ENCODE measurements at places on chromosomes 5 and 9.
A peak's percentile ranks its signal among the peaks of the same experiment; 100 is the strongest.

DNA sequence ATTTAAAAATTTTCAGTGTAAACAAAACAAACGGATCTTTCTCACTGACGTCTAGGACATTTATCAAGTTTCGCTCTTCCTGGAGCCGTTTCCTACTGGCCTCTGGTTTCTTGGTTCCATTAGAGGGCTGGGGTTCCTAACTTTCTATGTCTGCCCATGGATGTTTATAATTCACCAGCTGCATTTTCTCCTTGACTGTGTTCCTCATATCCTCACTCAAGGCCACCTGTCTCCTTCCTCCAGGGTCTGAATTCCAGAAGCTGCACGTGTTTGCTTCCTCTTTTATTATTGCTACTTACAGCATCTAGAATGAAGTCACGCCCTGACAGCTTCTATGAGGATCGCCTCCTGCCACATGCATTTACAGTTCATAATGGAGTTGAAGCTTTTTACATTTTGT, 74.1 kb upstream of the BASP1 start:
- no peak for DNase-seq

DNA sequence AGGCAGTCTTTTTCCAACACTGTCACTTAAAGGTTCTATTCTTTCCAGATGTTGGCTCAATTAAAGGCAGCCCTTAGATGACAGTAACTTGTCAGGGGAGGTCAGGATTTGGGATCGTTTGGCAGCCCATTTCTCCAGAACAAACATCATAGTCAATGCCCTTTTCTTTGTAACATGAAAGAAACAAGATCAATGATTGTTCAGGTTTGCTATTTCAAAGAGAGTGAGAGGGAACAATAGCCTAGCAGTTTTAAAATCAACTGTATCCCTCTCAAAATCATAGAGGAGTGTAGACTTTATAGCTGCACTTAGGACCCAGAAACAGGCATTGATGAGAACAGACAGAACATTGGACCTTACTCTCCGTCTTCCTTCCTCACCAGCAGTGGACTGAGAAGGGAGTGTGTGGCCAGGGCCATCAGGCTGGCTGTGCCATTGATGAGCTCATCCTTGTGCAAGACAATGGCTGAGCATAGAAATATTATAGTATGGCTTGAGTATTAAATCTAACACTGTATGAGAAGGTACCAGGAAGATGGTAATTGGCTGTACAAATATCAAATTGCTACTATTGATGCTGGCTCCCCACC, 130.0 kb downstream of the PIP5K1B start:
- no peak for DNase-seq

GRCh38 chr5:67732471-67732870, 483.1 kb upstream of the PIK3R1 start:
- no peak for DNase-seq

DNA sequence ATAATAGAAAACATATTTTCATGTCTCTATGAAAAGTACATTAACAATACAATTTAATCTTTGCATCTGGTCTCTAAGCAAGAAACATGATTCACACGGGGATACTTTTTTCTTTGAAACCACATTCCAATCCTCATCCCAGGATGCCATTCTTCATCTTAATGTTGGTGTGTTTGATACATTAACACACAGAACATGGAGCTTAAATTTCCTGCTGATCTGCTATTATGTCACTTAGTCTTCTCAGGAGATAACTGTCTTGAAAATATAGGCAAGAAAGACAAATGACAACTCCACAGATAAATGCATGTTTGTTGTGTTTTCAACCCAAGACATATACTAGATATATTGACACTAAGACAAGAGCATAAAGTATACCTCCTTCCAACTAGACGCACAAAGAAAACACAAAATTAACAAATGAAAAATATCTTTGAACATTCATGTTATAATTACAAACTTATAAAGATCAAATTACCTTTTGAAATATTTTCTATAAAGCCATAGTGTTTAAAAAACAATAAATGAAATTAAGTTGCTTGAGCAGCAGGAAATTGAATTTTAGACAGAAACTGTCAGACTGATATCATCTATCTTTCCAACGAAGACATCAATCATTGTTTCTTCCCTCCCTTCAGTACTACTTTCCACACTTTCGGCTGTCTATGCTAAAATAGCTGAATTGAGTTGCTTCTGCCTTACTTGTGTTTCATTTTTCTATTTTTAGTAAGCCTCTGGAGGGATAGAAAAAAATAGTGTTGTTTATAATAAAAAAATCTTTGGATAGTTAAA, 1676.7 kb upstream of the CDH9 start:
- no peak for DNase-seq

GRCh38 chr9:117952581-117952980, 248.4 kb downstream of the TLR4 start:
- no peak for DNase-seq

DNA sequence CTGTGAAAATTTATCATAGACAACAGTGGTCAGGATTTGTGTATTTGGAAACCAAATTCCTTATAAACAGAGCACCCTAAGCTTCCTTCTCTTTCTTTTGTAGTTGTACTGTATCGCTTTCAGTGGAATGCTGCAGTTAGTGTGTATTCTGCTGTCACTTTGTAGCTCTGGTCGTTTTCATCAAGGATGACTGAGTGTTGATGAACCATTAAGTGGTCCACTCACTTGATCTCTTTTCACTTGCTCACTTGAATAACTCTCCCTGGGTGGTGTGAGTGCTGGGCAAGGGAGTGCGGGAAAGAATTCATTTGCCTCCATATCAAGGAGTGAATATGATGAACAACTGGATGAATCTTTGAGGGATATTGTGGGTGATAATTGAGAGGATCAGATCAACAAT, 1225.7 kb upstream of the WWC1 start:
- DNase-seq, result no peak

- DNase-seq, result no peak
Observed at GRCh38 chr5:123150089-123150488, 61.0 kb downstream of the PRDM6 start.

DNA sequence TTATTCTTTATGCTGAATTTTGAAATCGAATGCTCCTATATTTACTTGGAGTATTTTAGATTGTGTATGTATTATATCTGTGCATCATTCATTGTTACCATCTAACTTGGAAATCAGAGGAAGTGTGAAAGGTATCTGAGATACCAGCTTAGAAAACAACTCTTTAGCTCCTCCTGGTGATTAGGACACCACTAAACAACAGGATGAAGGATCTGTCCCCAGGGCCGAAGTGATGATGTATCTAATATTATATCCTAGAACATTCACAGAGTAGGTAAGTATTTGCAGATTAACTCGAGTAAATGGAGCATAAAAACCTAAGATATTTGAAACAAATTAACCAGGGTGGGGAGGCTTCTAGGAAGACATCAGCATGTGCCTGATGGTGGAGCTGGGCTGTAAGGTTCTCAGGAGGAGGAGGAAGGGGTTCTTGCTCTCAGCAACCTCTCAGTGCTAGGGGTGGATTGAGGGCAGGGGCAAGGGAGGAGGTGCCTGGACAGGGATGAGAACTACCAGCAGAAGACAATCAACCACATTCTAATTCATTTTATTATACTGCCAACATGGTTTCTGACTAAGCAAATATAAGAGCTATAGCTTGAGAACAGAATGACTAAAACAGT, 2.6 kb upstream of the NFIL3 start:
- DNase-seq, result peak; percentile 30

DNA sequence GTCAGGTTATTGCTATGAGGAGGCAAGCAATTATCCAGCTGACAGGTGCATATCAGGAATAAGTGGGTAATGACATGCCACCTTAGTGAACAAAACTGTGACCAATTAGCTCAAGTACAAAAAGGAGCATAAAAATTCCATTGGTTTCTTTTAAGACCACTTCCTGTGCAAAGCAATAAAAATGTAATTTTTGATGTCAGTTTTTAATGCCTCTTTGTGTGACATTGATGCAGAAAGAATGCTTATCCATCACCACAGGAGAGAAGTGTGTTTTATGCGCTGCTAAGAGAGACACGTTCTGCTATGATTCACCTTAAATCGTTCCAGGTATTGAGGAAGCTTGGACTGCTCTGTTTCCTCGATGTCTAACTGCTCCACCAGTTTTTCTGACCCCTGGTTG, 96.7 kb downstream of the MRPS27 start:
- DNase-seq, result no peak

- no peak for DNase-seq
Observed at GRCh38 chr9:83041771-83042170, 21.2 kb downstream of the RASEF start.

GRCh38 chr9:130940693-130941576, 1.9 kb upstream of the FIBCD1 start:
- DNase-seq, result peak; percentile 61

DNA sequence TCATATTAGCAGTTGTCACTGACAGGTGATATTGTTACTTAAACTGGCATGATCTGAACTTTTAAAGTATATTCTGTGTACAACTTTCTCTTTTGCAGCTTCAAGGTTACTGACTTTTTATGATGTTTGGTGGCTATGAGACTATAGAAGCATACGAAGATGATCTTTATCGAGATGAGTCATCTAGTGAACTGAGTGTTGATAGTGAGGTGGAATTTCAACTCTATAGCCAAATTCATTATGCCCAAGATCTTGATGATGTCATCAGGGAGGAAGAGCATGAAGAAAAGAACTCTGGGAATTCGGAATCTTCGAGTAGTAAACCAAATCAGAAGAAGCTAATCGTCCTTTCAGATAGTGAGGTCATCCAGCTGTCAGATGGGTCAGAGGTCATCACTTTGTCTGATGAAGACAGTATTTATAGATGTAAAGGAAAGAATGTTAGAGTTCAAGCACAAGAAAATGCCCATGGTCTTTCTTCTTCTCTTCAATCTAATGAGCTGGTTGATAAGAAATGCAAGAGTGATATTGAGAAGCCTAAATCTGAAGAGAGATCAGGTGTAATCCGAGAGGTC, 5.9 kb downstream of the ZCCHC7 start:
- no peak for DNase-seq

DNA sequence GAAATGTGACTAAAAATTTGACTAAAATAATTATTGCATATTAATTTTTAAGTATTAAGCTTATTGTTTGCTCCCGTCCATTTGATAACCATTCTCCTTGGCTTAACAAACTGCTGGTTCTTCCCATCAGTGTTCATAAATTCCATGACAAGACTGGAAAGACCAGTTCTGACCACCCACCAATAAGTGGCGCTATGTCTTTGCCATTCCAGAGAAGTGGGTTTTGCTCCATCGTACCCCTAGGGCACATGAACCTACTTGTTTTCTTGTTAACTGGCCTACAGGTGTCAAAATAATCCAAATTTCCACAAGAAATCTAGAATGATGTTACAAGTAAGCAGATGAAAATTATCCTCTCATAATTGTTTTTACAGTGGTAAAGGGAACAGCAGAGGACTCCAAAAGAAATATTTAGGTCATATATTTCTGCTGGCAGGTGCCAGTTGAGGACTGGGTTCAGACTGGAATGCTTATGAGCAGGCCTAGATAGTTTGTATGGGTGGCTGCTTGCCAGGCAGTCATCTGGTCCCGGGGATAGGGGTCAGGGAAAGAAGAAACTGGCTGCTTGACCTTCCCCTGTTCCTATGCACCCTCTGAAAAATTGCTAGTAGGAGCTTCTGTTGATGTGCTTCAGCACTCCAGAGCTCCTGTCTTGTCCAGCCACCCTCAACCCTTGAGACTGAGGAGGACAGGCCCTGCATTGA, 283.1 kb upstream of the ADAMTSL1 start:
- DNase-seq, result no peak

DNA sequence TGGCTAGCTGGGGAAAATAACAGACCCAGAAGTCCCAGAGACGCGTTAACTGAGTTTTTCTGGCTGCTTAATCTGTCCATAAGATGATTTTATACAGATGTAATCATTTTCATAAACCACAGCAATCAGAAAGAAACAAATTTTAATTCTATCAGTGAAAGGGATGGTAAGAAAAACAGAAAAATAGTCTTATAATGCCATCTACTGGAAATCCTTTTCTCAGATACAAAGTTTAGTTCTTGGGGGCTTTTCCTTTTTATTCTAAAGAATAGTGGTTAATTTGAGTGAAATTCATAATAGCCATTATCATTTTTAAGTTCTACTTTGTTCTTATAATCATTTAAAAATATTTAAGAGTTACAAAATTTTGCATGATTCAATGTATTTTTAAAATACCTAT, 44.4 kb downstream of the DROSHA start:
- DNase-seq, result no peak

DNA sequence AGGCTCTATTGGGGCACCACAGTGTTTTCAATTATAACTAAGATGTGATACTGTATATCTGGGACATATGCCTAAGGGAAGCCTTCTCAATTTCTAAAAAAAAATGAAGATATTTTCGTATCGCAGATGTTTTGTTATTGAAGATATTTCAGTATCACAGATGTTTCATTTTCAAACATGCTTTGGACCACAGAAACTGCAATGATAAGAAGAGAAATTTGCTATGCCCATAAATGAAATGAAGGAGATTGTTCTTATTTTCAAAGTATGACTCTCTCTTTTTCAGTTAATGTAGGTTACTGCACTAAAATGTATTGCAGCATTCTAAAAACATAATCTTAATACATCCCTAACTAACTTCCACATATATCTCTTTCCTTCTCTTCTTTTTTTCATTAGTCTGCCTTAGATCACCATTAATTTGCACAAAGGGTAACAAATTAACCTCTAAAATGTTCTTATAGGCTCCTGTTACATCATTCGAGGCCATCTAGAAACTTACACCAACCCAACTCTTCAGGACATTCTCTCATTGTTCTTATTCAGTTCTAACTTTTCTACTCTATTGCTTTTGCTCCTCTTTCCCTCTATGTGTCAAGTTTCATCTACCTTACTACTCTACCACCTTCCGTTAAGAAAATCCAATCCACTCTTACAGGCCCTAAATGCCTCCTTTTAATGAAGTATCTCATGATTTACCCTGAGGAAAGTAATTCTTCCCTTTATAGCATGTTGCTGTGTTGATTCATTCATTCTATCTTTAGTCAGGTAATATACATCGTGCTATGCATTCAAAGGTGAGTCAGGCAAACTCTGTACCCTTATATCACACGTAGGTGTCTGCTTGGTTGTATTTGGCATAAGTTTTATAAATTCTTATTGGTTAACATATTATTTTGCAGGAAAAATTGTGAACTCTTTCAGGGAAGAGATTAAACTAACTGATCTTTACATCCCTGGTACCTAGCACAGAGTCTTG, 70.5 kb downstream of the ST8SIA4 start:
- DNase-seq, result no peak

GRCh38 chr9:5939530-5939929, 48.8 kb downstream of the MLANA start:
- DNase-seq, result no peak

GRCh38 chr5:127813633-127814587, 110.7 kb downstream of the CCDC192 start:
- DNase-seq, result no peak

DNA sequence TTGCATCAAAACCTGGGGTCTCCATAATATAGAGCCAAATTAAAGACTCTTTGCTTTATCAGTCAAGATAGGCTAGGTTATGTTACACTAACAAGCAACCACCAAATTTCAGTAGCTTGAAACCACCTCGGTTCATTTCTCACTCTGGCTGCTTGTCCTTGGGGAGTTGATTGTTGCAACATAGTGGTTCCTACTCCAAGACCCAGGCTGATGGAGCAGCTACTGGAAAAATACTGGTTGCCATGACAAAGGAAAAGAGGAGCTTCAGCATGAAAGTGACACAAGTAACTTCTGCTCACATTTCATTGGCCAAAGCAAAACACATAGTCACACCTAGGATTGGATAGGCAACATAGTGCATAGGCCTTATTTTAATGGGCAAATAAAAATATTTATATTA, 18.5 kb upstream of the RCL1 start:
- no peak for DNase-seq

Measured in CD4-positive, alpha-beta T cell treated with Interleukin-6 at 100 ng/mL for 8 hours (primary cell).